CD4-positive, alpha-beta T cell treated with Interleukin-15 for 4 hours (primary cell): ENCODE measurements at places on chromosomes 12 and 14.

GRCh38 chr12:3463921-3464320 lies 27.1 kb upstream of the PRMT8 start:
- DNase-seq, result no peak

GRCh38 chr14:101069228-101069549 lies 165.7 kb upstream of the RTL1 start:
- DNase-seq, result no peak

DNA sequence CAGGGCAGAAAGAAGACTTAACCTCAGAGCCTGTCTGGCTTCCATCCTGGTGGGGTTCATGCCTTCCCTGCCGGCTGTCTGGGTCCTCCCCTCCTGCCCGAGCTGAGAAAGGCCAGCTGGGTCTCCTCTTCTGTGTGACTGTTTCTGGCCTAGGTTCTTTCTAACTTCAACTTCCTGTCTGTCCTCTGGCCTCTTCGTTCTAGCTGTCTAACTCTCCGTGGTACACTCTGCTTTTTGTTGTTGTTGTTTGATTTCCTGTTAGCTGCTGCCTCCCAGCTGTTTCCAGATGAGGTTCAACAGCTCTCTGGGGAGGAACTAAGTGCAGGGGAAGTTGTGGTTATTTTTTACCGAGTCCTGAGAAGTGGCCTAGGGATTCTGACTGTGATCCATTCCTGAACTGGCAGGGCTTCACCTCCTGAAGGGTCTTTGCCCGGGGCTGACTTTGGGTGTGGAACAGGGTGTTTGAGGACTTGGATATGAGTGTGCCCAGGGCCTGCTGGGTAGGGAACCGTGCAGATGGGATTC lies 3.2 kb downstream of the MLXIP start:
- DNase-seq, result peak; percentile 45

GRCh38 chr12:2691345-2692071 lies 103.3 kb upstream of the FKBP4 start:
- peak; percentile 49 for DNase-seq

DNA sequence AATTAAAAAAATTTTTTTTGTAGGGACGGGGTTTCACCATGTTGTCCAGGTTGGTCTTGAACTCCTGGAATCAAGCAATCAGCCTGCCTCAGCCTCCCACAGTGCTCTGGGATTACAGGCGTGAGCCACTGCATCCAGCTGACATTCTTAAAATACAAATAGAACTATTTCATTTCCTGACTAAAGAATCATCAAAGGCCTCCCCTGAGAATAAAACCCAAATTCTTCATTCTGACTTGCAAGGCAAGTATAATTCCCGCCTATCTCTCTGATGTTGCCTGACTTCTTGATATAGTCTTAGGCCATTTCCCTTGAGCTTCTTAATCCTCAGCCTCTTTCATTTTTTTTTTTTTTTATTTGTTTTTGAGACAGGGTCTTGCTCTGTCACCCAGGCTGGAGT lies 4.4 kb upstream of the BICD1 start:
- no peak for DNase-seq

GRCh38 chr12:62977883-62978282 lies 42.9 kb upstream of the PPM1H start:
- DNase-seq, result no peak

DNA sequence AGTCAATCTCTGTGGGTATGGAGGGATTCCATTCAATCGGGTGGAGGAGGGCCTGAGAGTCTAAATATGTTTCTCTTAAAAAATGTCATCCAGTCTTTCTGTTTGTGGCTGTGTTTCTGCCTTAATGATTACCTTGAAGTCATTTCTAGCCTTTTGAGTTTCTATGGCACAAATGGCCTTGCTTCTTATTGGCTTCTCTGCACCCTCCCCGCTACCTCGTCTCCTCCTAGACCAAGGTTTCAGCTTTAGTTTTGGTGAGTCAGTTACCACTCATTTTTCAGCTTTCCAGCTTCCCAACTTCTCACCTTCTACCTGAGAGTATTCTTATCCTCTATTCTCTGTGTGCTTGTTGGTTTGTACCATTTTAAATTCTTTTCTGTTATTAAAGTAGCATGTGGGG lies 159.2 kb downstream of the SYNE2 start:
- no peak for DNase-seq

DNA sequence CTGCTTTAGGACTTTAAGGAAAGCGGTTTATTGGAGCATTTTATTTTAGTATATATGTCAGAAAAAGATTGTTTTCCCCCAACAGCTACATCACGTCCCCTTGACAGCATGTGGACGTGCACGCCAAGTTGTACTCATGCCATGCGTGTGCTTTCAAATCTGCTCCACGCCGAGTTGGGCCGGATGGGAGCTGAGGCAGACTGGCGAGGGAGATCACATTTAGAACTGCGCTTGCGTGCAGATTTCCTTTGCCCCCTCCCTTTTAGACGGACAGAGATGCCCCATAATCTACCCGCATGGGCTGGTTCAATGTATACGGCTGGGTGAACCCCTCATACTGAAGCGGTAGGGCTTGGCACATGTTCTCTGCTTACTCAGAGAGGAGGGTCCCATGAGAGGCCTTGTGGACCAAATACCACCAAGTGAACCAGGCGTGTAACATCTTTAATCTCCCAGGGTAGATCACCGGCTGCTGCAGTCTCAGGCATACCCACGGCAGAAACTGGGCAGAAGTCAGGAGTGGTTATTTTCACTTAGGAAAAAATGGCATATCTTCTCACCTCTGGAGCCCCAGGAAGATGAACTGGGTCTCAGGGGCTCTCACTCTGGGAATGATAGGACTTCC lies 92.1 kb downstream of the ESR2 start:
- DNase-seq, result no peak

- DNase-seq, result no peak
Observed at GRCh38 chr12:39127401-39127800, 222.0 kb upstream of the CPNE8 start.

DNA sequence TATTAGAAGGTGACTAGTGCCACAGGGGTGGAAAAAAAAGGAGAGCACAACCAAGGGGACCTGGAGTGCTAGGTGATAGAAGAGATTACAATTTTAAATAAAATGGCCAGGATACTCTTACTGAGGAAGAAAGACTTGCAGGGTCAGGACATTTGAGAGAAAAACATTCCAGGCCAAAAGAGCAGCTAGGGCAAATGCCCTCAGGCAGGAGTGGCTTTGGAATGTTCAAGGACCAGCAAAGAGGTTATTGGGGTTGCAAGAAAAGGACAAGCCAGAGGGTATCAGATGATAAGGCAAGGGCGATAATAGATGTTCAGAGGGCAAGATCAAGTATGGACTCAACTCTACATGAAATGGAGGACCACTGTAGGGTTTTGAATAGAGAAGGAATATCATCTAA lies 146.4 kb downstream of the KIF21A start:
- no peak for DNase-seq

DNA sequence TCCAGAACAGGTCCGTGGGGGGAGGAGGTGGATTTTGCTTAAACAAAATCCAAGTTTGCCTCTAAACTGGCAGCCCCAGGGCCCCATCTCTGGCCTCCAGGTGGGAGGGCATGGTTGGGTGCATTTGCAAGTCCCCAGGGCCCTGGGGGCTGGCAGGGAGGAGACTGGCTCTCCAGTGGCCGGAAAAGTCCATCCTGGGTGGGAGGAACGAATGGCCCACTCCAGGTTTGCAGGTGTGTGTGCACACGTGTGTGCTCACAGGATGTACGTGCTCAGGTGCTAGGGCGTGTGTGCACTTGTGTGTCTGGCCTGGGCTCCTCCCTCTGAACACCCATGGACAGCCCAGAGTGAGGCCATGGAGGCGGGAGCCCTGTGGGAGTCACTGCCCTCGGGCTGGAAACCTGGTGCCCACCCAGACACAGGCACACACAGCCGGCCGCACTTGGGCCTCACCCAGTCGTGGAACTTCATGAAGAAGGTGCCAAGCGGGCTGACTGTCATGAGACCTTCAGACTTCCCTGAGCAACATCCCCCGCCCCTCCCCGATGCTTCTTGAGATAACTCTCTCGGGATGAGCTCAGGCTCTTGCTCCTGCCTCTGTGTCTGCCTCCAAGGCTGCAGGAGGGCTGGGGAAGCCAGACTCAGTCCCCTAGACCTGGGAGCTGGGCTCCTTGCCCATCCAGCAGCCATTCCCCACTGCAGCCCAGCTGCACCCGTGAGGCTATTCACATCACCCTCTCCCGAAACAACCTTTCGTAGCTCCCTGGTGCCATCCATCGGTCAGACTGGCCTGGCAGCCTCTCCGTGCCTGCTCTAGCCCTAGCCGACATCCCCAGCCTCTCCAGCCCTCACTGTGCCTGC lies 9.4 kb downstream of the AHNAK2 start:
- no peak for DNase-seq

- DNase-seq, result no peak
Observed at GRCh38 chr12:41302979-41303403, 114.9 kb downstream of the PDZRN4 start.

DNA sequence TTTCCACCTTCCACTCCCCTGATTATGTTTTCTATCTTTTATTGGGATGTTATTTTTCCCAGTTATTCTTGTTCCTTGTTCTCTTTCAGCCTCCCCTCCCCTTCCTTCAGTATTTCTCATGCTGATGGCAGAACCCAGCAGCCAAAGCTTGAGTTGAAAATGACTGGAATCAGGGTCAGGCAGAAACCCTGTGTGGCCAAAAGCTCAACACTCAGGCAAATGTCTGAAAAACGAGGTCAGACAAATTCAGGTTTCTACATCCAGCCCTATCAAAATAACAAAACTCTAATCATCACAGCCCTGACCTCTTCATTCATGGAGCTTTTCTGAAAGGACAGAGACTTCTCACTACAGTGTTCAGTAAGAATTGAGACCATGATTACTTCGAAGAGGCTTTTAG lies 134.6 kb downstream of the PTPRR start:
- DNase-seq, result no peak

DNA sequence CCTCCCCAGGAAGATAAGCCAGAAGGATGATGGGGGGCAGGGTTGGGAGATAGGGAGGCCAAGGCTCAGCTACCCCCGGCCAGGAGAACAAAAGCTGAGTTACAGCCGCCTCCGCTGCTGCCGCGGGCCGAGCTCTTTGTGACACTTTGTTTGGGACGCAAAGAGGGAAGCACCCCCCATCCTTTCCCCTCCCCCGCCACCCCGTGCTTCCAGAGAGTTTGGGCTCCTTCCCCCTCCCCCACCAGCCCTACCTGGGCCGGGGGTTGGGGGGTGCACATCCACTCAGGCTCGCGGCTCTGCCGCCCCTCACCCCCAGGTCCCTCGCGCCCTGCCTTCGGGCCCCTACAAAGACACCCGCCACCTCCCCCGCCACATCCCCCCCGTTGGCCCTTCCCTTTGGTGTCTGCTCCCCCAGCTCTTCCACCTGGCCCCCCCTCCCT lies 799 bp downstream of the ZNF219 start:
- DNase-seq, result no peak

DNA sequence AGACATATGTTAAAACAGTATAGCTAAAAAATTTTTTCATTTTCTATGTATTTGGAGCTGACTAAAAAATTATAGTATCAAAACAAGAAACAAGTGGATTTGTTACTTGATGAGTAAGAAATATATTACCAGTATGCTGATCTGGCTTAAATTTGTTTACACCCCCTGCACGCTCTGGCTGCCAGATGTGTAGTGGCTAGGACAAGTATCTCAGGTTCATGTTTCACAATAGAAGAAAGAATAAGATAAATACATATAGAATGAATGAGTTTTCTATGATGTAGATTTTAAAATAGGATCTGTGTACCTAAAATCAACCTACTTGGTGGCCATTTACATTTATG lies 13.1 kb downstream of the NAA30 start:
- no peak for DNase-seq

DNA sequence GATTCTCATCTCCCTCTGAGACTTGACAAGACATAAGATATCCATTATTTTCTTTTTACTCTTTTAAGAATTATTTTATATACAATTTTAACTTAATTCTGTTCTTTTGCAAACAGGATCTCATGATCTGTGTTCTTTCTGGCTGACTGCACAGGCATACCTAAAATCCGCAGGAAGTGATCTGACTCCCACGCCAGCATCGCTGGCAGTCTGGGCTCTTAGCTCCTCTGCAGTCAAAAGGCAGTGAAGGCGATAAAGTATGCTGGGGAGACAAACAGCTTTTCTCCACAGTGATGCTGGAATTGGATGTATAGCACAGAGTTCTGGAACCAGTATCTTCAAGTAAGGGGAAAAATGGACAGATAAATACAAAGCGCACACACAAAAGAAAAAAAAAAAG lies 52.4 kb downstream of the DICER1 start:
- DNase-seq, result no peak

GRCh38 chr14:31893221-31893757 lies 183.8 kb upstream of the ARHGAP5 start:
- no peak for DNase-seq

DNA sequence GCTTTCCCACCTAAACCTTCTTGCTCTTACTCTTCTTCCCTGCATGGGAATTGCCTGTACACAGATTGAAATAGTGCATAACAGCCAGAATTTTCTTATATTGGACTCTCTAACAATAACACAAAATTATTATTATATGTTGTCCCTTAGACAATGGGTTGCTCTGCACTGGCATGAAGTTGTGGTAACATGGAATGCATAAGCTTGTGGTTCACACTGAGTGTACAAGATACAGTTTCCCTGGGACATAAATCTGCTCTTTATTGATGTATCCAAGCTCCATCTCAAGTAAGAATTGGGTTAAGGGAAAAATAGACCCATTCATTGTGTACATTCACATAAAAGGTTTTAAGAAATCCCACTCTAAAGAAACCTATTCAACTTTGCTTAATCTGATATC lies 114.4 kb upstream of the NTF3 start:
- DNase-seq, result no peak

- DNase-seq, result no peak
Observed at GRCh38 chr12:4653257-4653656, 4.3 kb downstream of the NDUFA9 start.

- peak; percentile 82 for DNase-seq
Observed at GRCh38 chr12:49043856-49044258, 16.7 kb downstream of the KMT2D start.

- DNase-seq, result no peak
Observed at GRCh38 chr12:9064815-9065606, 50.7 kb downstream of the A2M start.

- no peak for DNase-seq
Observed at GRCh38 chr14:76782885-76783566, 21.8 kb downstream of the VASH1 start.
